Stimulated activated CD8-positive, alpha-beta memory T cell treated with anti-CD3 and anti-CD28 coated beads, Interleukin-7, amount 100 ng/mL, for 1 hour (primary cell): ENCODE measurements at places on chromosomes 5 and 9.

GRCh38 chr5:56815658-56816545 lies 553 bp downstream of the MAP3K1 start:
- DNase-seq: no peak

- no peak for DNase-seq
Measured at GRCh38 chr5:1080432-1080831, 31.4 kb downstream of the SLC12A7 start.

DNA sequence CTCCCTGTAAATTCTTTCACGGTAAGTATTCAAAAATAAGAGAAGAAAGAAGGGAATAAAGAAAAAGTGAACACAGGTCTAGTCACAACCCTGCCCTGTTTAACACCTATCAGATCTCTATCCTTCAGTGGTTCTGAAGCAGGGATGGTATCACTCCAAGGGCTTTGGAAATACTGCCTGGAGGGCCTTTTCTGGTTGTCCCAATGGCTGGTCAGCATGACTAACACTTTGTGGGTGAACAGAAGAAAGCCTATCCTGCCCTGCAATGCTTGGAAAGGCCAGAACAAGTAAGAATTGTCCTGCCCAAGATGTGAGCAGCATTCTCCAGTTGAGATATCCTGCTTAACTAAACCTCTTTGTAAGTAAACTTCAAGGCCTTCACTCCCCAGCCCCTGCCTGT lies 124.9 kb downstream of the TMEM167A start:
- no peak for DNase-seq

- no peak for DNase-seq
Measured at GRCh38 chr5:57335092-57335660, 147.4 kb downstream of the ACTBL2 start.

- no peak for DNase-seq
Measured at GRCh38 chr5:143106174-143106573, 297.3 kb downstream of the NR3C1 start.

GRCh38 chr5:84791138-84791537 lies 406.5 kb upstream of the EDIL3 start:
- DNase-seq: no peak

DNA sequence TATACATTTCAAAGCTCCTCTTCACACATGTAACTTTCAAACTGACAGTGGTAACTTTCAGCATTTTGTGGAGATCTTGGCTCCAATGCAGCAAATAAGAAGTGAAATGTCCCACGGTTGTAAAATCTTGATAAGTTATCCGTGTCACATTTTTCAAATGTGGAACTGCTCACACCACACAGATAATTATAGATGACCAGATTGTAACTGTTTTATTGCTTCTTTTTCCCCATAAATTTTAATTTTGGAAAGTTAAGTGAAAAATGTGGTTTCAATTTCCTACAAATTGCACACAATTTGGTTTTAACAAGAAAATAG lies 347.1 kb downstream of the EBF1 start:
- DNase-seq: no peak

- DNase-seq: no peak
Measured at GRCh38 chr9:121268851-121269641, 1.1 kb downstream of the GSN start.

DNA sequence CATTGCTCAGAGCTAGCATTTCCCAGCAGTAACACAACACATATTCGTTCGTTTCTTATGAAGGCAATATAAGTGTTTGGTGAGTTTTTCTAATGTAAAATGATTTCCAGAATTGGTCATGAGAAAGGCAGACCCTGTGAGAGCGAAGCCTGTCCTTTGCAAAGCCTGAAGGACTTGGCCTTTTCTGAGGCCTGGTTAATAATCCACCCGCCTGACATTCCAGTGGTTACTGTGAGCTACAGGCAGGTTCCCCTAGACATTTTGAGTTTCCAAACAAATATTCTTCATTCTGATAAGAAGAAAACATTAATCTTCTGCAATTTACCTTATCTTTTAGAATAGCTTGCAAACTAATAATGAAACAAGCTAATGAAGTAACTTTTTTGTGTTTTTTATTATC lies 38.0 kb downstream of the ADAMTS16 start:
- no peak for DNase-seq

- DNase-seq: no peak
Measured at GRCh38 chr5:131644822-131645221, 9.8 kb upstream of the RAPGEF6 start.

DNA sequence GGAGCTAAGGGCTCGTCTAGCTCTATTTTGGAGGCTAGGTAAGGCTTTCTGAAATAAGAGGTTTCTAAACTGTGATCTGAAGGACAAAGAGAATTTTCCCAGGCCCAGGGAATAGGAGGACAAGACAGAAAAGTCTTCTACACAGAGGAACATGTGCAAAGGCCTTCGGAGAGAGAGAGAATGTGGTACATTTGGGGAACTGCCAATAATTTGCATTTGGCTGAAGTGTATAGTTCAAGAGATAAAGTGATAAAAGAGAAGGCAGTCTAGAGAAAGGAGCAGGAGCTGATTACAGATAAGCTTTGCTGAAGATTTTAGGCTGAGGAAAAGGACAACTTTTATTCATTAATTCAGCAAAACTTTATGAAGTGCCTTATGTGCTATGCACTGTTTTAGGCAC lies 214.4 kb upstream of the ELL2 start:
- DNase-seq: no peak

- no peak for DNase-seq
Measured at GRCh38 chr9:16612627-16613026, 257.8 kb downstream of the BNC2 start.

- no peak for DNase-seq
Measured at GRCh38 chr5:1055896-1056610, 47.5 kb downstream of the NKD2 start.

DNA sequence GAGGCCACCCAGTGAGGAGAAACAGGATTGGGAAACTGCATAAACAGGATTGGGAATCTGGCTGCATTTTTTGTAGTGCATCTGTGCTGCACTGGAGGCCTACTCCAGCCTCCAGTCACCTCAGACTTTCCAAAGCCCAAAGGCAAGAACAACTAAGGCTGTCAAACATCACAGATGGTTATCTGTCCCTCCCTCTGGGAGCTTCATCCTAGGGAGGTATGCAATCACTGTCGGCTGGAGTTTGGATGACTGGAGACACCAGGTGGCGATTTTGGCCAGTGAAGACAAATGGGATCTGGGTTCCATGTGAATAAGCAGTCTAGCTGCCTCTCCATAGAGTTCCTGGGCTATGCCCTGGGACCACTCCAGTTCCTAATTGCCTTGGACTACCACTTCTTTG lies 9.3 kb upstream of the SPINK13 start:
- DNase-seq: no peak
